Left ventricle myocardium superior (tissue), 1 donor: ENCODE measurements at places on chromosomes 12 and 14. TPM values are rescaled to one million over a fixed set of nuclear protein-coding genes. Genes with fewer than 3 reads are reported as not detected.

The HSP90AA1 gene
- 467 TPM for total RNA-seq

The TCL1A gene
- total RNA-seq: not detected

The PUS7L gene
- total RNA-seq: 5.1 TPM

The KRT5 gene
- 1.1 TPM for total RNA-seq

The TXNDC16 gene
- total RNA-seq: 3.4 TPM

The ADGRD1 gene
- 83.6 TPM for total RNA-seq

The GPR162 gene
- total RNA-seq: 5.3 TPM

The TESPA1 gene
- total RNA-seq: 0.55 TPM

The LTBP2 gene
- total RNA-seq: 16.0 TPM

The DHRS2 gene
- not detected for total RNA-seq

The PELI2 gene
- 1.6 TPM for total RNA-seq

The PTPRR gene
- total RNA-seq: 0.55 TPM

The GPRC5D gene
- total RNA-seq: not detected

The PTGER2 gene
- total RNA-seq: 0.47 TPM

The RCOR1 gene
- 13.0 TPM for total RNA-seq

The SERPINA12 gene
- total RNA-seq: not detected

The PCED1B gene
- 1.1 TPM for total RNA-seq

The PMCH gene
- total RNA-seq: not detected

The SMCO2 gene
- total RNA-seq: not detected

The KRT3 gene
- not detected for total RNA-seq

The POTEM gene
- not detected for total RNA-seq

The BMP4 gene
- total RNA-seq: 7.1 TPM

The GRIP1 gene
- 7.7 TPM for total RNA-seq

The SLCO1B3 gene
- total RNA-seq: not detected

The CCDC177 gene
- not detected for total RNA-seq

The FAIM2 gene
- total RNA-seq: 8.2 TPM

The CLEC9A gene
- not detected for total RNA-seq

The ERH gene
- 100.0 TPM for total RNA-seq

The ANKRD9 gene
- 167 TPM for total RNA-seq

The SLC25A47 gene
- not detected for total RNA-seq

The SMOC1 gene
- total RNA-seq: 0.45 TPM

The ZFYVE26 gene
- total RNA-seq: 15.5 TPM

The RNFT2 gene
- 0.45 TPM for total RNA-seq

The TMEM52B gene
- not detected for total RNA-seq

The GPX2 gene
- total RNA-seq: not detected

The SLC17A8 gene
- total RNA-seq: not detected

The CATSPERB gene
- total RNA-seq: 0.37 TPM

The SLC5A8 gene
- total RNA-seq: not detected
